ENCODE measurements at places on chromosomes 3 and 15. TPM values are rescaled to one million over a fixed set of nuclear protein-coding genes. Genes with fewer than 3 reads are reported as not detected.

The P2RY13 gene
- not detected for total RNA-seq

The CYP1A1 gene
- not detected for total RNA-seq

The CCR9 gene
- not detected for total RNA-seq

The THAP10 gene
- total RNA-seq: 2.4 TPM

The C3orf20 gene
- total RNA-seq: 0.13 TPM

The GOLGA8T gene
- total RNA-seq: not detected

Measured in articular chondrocyte of knee joint (primary cell).